ENCODE measurements at places on chromosomes 13 and 19. TPM values are rescaled to one million over a fixed set of nuclear protein-coding genes. Genes with fewer than 3 reads are reported as not detected.

CD37 gene
- total RNA-seq: 317 TPM

CFAP97D2 gene
- total RNA-seq: 0.22 TPM

C13orf42 gene
- total RNA-seq: not detected

IGSF23 gene
- not detected for total RNA-seq

ZNF90 gene
- total RNA-seq: 7.8 TPM

ZNF225 gene
- total RNA-seq: 5.8 TPM

POLR1D gene
- 152 TPM for total RNA-seq

VAV1 gene
- 125 TPM for total RNA-seq

SIGLEC14 gene
- not detected for total RNA-seq

ZNF497 gene
- 2.1 TPM for total RNA-seq

CD177 gene
- not detected for total RNA-seq

PABPC3 gene
- 0.94 TPM for total RNA-seq

PLPP2 gene
- not detected for total RNA-seq

IGFL2 gene
- total RNA-seq: not detected

UPF3A gene
- 47.6 TPM for total RNA-seq

JAK3 gene
- 209 TPM for total RNA-seq

RASGRP4 gene
- total RNA-seq: 1.4 TPM

ITGBL1 gene
- not detected for total RNA-seq

ZFP28 gene
- total RNA-seq: 2.2 TPM

ADAMTSL5 gene
- 5.0 TPM for total RNA-seq

BCAM gene
- not detected for total RNA-seq

RDH8 gene
- total RNA-seq: not detected

CD22 gene
- total RNA-seq: 0.24 TPM

HSD17B14 gene
- total RNA-seq: 0.82 TPM

ETV2 gene
- 1.2 TPM for total RNA-seq

POU2F2 gene
- total RNA-seq: 24.7 TPM

FUT3 gene
- total RNA-seq: not detected

ANKRD24 gene
- 1.0 TPM for total RNA-seq

PROZ gene
- total RNA-seq: not detected

CRB3 gene
- 1.3 TPM for total RNA-seq

PSG6 gene
- not detected for total RNA-seq

DIAPH3 gene
- total RNA-seq: 17.3 TPM

ZNF419 gene
- 12.6 TPM for total RNA-seq

KCNC3 gene
- total RNA-seq: 4.9 TPM

SPINT2 gene
- 12.7 TPM for total RNA-seq

ELOF1 gene
- total RNA-seq: 45.9 TPM

KLHL1 gene
- not detected for total RNA-seq

UPF1 gene
- 82.2 TPM for total RNA-seq

CTXN1 gene
- total RNA-seq: not detected

SULT2A1 gene
- not detected for total RNA-seq

FARSA gene
- total RNA-seq: 72.4 TPM

CLEC4G gene
- total RNA-seq: not detected

LRRC25 gene
- 0.28 TPM for total RNA-seq
